ENCODE measurements at places on chromosomes 1 and 21. TPM values are rescaled to one million over a fixed set of nuclear protein-coding genes. Genes with fewer than 3 reads are reported as not detected.
A peak's percentile ranks its signal among the peaks of the same experiment; 100 is the strongest.

Gene ASAP3
- 0.78 TPM for total RNA-seq

- peak; percentile 87 for DNase-seq
Observed at GRCh38 chr1:40818264-40818961, 34.8 kb downstream of the KCNQ4 start.

- no peak for DNase-seq
Observed at GRCh38 chr21:38910390-38911067, 104.8 kb downstream of the ETS2 start.

DNA sequence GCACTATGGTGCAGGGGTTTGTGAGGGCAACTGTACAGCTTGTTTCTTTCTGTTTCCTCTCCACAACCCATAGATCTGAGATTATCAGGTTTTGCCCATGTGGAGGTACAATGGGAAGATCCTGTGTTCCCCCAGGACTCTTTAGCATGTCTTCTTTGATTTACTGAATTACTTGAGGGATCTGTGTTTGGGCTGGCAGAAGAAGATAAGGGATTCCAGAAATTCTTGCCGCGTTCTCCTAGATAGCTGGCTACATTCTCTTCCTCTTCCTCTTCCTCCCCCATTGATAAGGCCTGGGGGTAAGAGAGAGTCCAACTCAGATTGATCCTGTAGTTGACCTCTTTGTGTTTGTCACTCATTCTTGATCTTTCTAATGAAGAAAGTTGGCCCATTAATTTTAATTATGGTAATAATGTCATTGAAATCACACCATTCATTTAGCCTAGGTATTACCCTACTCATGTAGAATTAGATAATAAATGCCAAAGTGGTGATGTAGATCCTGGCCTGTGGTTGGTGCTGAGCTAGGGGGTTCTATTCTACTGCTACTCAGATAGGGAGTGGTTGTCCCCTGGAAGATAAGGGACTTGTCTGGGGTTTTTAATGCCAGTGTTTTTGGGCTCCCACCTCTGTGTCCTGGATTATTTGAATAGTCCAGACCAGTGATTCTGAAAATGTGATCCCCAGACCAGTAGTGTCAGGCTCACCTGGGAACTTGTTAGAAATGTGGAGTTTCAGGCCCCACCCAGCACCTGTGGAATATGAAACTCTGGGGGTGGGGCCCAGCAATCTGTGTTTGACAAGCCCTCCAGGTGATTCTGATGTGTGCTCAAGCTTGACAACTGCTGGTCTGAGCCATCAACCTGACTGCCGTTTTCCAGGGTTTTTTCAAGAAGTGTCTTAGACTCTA, 122.2 kb downstream of the NOS1AP start:
- no peak for DNase-seq

DNA sequence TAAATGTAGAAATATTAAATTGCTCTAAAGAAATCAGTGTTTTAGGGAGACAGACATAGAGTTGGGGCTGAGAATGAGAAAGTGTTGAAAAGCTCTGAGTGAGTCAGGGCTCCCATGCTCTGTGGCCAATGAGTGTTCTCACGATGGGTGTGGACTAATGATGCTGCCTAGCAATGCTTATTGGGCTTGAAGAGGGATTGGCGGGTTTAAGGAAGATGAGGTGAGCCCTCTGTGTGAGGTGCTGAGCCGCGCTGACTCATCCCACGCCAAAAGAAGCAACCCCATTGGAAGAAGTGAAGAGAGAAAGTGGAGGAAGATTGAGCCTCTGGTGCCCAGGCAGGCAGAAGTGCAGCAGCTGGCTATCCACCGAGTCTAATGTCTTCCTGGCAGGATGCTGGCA, 65.1 kb upstream of the DPT start:
- DNase-seq: no peak

GRCh38 chr1:213828867-213829266, 158.9 kb upstream of the PROX1 start:
- no peak for DNase-seq

DNA sequence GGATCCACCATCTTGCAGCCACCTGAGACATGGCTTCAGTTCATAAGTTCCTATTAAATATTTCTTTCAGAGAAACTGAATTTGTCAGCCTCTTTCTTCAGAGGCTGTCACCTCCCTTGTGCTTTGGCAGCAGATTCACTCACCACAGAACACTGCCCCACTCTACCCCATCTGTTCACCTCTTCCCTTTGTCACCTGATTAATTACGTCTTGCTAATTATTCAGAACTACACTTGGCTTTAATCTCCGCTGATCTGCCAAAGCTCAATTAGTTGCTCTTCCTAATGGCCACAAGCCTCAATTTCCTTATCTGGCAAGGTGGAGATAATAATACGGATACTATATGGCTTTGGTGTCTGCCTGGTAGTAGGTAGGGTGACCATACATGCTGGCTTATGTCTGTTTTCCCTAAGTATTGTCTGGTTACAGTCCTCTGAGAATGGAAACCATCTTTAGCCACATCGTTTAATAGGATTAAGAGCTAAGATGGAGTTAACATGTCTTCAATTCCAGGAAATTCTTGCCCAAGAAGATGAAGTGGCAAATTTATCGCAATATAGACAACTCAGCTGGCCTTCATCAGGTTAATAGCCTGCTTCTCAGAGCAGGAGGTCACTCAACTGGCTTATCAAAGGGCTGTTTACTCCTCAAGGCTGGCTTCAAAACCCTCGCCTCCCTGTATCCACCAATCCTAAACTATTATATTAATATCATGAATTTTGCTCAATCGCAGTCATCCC, 58.2 kb upstream of the ADAR start:
- no peak for DNase-seq

All from CD8-positive, alpha-beta memory T cell (primary cell).